ENCODE measurements at places on chromosomes 16 and 17.

GRCh38 chr16:81740169-81740568 is 38.9 kb upstream of the PLCG2 start:
- no peak for DNase-seq

DNA sequence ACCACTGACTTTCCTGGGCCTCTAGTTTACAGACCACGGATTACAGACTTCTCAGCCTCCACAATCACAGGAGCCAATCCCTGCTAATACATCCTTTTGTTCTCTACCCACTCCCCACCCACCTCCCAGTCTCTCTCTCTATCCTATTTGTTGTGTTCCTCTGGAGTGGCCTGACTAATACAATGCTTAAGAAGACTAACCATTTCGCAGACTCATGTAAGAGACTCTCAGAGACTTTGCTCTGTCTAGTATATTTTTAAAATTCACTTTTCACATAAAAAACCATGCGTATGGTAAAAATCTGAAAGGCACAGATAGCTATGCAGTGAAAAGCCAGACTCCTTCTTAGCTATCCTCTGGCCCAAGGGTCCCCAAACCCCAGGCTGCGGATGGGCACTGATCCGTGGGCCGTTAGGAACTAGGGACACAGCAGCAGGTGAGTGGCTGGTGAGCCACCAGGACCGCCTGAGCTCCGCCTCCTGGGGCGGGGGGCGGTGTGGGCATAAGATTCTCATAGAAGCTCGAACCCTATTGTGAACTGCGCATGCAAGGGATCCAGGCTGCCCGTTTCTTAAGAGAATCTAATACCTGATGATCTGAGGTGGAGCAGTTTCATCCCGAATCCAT is 7.6 kb downstream of the PIK3R6 start:
- no peak for DNase-seq

GRCh38 chr16:21598701-21599121 is 666 bp upstream of the METTL9 start:
- DNase-seq = no peak

DNA sequence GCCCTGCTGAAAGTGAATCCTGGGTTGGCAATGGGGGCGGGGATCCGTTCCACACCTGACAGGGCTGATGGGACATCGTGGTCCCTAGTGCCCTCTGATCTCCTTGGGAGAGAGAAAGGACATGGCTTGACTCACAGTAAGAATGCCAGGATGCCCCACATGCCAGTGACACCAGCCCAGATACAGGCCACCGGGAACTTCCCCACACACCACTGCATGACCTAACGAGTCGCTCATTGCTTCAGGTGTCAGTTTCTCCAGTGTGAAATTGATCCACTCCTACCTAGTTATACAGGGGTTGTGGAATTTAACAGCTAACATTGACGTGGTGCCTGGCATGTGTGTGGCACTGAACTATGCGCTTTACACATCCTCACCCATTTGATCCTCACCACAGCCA is 7.5 kb downstream of the CD300LG start:
- DNase-seq = no peak

DNA sequence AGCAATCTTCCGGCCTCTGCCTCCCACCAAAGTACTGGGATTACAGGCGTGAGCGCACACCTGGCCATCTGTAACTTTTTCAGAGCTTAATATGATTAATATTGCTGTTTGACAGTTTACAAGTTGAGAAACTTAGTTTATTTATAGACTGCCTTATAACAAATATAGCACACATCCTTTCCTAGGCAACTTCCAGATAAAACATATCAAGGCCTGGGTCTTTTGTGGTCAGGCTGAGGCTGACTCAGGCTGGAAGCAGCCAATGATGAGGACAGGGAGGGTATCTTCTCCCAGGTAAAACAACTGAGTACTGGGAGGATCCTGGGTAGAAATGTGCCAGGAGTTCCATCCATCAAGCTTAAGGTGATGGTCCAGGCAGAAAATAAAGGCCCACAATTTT is 16.2 kb downstream of the LUC7L start:
- no peak for DNase-seq

GRCh38 chr17:72556944-72557826 is 436.4 kb downstream of the SOX9 start:
- no peak for DNase-seq

Measured in NCI-H1417 treated with DMSO at 0.1 percent for 48 hours (cell line).